ENCODE measurements at places on chromosomes 5 and 9. TPM values are rescaled to one million over a fixed set of nuclear protein-coding genes. Genes with fewer than 3 reads are reported as not detected.

CCNJL gene
- not detected for total RNA-seq

DNA sequence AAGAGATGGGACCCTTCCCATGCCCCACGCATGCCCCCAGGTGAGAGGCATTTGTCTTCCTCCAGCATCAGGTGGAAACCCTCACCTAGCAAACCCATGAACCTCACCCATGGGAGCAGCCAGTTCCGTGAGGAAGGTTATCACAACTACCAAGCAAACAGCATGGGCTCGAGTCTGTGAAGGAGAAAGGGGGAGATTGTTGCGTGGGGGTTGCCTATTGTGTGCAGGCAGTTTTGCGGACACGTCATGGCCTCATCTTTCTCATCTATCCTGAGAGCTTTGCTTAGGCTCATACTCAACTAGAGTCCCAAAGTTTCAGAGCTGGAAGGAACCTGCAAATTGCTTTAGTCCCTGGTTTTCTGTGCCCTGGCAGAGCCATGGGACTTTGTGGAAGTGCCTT lies 73.6 kb upstream of the TGFBR1 start:
- H3K4me1 ChIP-seq = peaks cover 31% of the 10 kb centered on the region
- H3K27me3 ChIP-seq = peaks cover 23% of the 10 kb centered on the region
- H3K36me3 ChIP-seq = no peaks in the 10 kb centered on the region
- DNase-seq = no peak
- no peak overlapping the region for H3K4me3 ChIP-seq

DNA sequence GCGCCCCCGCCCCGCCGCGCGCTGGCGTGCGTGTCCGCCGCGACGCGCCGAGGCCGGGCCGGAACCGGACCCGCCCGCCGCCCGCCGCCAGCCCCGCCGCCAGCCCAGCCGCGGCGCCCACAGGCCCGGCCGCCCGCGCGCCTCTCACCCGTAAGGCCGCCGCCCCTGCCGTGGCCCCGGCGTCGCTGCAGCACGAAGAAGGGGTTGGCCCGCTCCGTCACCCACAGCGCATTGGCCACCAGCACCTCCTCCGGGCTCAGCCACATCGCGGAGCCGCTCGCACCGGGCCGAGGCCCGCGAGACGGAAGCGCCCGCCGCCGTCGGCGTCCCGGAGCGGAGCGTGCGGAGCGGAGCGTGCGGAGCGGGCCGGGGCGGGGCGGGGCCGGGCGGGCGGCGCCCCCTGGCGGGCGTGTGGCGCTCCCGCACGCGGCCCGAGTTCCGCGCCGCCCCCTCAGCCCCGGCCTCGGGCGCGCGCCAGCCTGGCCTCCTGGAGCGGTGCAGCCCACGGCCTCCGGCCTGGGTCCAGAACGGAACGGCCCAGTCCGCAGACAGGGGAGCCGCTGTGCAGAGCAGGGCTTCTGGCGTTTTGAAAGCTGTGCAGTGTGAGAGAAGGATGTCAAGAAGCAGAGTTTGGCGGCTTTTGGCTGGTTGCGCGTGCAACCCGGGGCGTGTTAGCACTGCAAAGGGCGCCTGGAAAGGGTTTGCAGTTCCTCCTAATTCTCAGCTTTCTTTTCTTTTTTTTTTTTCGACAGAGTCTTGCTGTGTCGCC lies at the start of gene TBC1D9B:
Gene TBC1D9B, minus strand, starts transcription at position 342 of the 769 bp plus-strand sequence. Its CDS starts 76 bp downstream, at position 266.
- H3K27me3 ChIP-seq = no peaks in the 10 kb centered on the region

TAS2R1 gene
- not detected for total RNA-seq

GRCh38 chr5:143600396-143601075 lies 197.1 kb upstream of the NR3C1 start:
- peaks cover 10% of the 10 kb centered on the region for H3K36me3 ChIP-seq
- H3K27ac ChIP-seq = no peak overlapping the region
- H3K4me3 ChIP-seq = no peak overlapping the region
- H3K27me3 ChIP-seq = no peaks in the 10 kb centered on the region

DNA sequence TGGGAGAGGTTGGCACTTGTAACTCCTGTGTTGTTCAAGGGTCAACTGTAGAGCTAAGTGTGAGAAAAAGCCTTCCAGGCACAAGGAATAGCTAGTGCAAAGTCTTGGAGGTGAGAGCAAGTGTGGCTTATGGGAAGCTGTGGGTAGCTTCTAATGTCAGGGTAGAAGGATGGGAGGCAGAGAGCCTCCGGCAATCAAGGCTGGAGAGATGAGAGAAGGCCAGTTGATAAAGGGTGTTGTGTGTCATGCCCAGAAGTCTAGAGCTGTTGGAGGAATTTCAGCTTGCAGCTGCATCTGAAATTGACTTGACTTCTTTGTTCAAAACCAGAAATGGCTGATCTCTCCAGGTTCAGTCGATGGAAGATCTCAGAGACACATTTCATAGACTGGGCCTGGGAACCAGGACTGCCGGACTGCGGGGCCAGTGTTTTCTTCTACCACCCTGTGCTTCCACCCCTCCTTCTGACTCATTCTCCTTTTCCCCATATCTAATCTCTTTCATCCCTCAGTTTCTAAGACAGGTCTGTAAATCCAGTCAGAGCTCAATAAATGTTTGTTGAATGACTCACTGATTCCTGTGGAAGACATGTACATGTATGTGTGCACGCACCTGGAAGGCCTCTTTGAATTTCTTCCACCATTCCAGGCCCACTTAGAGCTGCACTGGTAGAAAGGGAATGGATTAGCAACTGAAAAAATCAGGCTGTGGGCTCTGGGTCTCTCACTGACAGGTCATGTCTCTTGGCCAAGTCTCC lies 67.8 kb upstream of the KLF4 start:
- no peaks in the 10 kb centered on the region for H3K4me1 ChIP-seq
- no peak overlapping the region for H3K4me3 ChIP-seq
- no peaks in the 10 kb centered on the region for H3K27me3 ChIP-seq
- no peak for DNase-seq
- H3K27ac ChIP-seq = no peak overlapping the region

NR5A1 gene
- not detected for total RNA-seq

- no peak overlapping the region for H3K27ac ChIP-seq
- DNase-seq = no peak
- no peak overlapping the region for H3K4me3 ChIP-seq
- no peaks in the 10 kb centered on the region for H3K27me3 ChIP-seq
- no peaks in the 10 kb centered on the region for H3K4me1 ChIP-seq
Observed at GRCh38 chr5:111950660-111951059, 193.7 kb upstream of the NREP start.

- H3K36me3 ChIP-seq = no peaks in the 10 kb centered on the region
- no peak overlapping the region for H3K27ac ChIP-seq
- H3K27me3 ChIP-seq = peaks cover 19% of the 10 kb centered on the region
- DNase-seq = no peak
- H3K4me1 ChIP-seq = peaks cover 2% of the 10 kb centered on the region
- H3K4me3 ChIP-seq = no peak overlapping the region
Observed at GRCh38 chr5:96253140-96253539, 179.9 kb downstream of the PCSK1 start.

Data from activated T-helper 2 cell treated with anti-CD3 and anti-CD28 coated beads, Interferon-gamma antibody, Interleukin-2, Interleukin-4, amounts not matched to agents 10 μg/mL and 5 μg/mL and 100 μg/mL, durations not matched to agents 14 hours and 24 hours and 36 hours (primary cell).